ENCODE measurements at places on chromosomes 7 and 10.
A peak's percentile ranks its signal among the peaks of the same experiment; 100 is the strongest.

DNA sequence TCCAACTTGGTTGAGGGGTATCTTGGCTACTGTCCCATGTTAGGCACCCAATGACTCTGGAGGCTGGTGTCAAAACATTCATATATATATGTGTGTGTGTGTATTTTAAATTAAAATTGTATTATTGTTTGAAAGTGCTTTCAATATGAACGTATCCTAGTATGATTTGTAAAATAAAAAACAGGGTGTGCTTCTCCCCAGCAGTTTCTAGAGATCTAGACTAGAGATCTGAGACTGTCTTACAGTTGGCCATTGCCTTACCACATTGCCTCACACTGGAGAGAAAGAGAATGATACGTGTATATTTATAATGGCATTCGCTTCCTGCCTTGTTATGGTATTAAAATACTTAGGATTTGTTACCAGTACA is 1.2 kb downstream of the BAG3 start:
- peak; percentile 81 for DNase-seq

DNA sequence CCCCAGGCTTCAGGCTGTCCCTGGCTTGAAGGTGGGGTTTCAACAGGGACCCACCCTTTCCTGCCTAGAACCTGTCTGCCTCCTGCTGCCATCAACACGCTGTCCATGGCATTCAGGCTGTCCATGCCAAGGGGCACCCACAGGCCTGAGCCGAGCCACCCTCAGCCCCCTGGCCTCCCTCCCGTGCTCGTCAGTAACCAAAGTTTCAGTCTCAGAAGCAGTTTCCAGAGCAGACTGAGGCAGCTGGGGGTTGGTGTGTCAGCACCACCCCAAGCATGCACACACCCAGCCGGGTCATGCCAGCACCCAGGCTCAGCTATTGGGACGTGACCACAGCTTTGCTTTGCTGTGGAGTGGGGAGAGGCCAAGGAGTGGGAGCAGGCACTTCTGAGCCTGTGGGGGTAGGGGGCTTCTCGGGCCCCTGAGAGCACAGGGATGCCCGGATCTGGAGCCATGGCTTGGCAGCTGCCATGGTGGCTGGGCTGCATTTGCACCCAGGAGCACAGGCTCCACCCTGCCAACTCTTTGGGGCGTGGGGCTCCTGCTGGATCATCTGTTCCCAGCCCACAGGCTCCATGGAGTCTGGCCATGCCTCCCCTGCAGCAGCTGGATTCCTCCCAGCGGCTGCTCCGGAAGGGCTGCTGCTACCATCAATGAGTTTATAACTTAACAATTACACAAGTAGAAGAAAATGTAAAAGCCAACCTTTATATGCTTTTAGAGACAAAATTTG is 314.5 kb upstream of the SEMA3C start:
- DNase-seq = no peak

DNA sequence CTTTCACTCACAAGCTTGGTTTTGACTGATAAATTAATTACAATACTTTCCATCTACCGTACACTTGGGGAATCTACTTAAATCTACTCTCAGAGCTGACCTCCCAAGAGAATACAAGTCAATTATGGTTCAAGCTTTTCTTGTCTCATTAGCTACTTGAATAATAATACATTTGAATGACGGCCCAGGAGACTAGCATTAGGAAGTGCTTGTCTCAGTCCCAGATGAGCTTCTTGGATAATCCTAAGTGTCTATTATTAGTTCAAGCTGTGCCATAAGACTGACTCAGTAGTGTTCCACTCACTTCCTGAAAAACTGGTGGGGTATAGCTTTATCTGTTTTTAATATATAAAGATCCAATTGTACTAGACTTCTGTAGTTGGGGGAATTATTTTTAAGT is 100.2 kb downstream of the GNAT3 start:
- DNase-seq = no peak

- no peak for DNase-seq
These were observed 355.1 kb upstream of the MBL2 start for GRCh38 chr10:53127686-53128085.

DNA sequence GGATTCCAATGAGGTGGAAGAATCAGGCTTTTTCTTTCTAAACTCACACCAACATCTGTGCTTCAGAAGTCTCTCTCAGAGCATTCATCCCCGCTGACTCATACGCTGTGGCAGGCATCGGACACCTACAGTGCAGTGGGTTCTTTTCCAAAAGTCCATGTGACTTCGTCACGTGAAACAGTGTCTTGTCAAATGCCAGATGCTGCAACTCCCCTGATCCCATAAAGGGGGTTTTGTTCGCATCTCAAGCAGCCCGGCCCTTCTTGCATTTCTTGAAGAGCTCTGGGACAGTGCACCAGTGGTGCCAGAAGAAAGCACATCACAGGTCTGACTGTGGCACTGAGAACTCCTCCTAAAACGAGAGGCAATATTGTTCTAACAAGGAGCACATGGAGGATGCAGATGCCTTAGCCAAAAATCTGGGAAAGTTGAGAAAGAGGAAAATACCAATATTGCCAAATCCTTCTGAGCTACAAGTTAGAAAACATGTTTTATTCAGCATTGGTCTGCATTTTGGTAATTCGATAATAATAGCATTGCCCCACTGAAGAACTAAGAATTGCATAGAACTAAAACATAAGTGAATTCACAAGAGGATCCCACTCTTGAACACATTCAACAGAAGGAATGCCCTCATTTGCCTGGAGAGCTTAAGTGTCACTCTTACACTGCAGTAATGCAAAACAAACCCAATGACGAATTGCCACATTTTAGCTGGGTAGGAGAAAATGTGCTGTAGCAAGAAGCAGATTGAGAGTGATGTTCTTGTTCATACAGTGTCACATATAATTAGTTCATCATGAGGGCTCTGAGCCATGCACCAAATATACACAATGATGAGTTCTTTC is 204.4 kb downstream of the CXCL12 start:
- no peak for DNase-seq

DNA sequence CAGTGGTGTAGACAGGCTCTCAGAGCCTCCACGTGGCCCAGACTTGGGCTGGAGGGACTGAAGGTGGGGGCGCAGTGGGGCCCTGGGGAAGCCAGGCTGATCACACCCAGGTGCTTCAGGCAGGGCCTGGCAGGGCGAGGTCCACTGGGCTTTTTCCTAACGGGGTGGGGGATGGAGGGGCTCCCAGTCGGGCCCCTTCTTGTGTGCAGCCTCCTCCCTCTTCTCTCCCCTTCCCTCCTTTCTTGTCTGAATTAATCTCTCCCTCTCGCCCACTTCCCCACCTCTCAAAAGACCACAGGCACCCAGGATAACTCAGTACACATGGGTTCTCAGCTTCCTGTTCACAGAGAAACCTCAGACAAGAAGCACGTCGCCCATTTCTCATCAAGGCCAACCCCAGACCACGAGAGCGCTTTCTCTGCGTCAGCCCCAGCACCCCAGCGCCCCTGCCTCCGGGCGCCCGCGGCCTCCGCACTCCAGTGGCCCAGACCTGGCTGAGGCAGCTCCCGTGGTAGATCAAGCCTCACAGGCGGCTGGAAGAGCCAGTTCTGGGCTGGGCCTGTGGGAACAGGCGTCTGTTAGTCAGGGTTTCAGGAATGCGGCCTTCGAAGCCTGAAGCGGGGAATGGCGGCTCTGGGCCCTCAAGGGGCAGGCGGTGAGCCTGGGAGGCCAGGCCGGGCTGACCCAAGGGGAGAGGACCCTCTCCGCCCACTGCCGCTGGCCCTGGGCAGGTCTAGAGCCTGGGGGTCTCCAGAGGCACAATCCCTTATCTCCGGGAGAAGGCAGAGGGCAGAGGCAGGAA is 50.6 kb downstream of the PWWP2B start:
- DNase-seq = peak; percentile 29

GRCh38 chr10:103569896-103570295 is 76.4 kb downstream of the NEURL1 start:
- DNase-seq = no peak

DNA sequence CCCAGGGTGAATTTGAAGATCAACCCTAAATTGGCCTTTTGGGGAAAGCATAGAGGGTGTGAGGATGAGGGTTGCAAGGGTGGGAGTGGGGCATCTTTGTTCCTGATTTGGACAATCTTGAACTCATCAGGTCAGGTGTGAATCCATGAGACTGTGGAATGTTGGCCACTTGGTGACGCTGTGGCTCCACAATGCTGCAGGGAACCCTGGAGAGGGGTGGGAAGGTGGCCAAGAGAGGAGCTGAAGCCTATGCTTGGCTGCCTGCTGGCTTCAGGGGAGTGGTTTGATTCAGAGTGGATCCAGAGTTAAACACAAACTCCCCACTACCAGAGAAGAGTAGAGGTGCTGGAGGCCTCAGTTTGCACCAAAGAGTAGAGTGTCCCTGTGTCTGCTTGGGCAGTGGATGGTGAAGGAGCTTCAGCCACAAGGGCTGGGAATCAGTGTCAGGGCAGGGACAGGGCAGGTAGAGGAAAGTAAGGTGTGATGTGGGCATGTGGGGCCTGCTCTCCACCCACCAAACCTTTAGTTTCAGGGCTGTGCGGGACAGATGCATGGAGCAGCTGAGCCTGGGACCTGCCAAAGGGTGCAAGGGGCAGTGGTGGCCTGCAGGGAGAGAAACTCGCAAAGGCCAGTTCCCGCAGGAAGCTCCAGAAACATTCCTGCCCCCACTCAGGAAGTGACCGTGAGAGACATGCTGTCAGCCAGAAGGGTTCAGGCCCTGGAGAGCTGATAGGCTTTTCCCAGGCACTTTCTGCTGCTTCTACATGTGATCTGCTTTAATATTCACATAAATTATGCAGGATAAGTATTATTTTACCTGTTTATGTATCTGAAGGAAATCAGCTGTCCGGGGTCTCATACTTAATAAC is 81.0 kb upstream of the PRSS58 start:
- no peak for DNase-seq
